CD4-positive, alpha-beta T cell treated with Interferon gamma for 1 hour (primary cell): ENCODE measurements at places on chromosomes 1 and 21.

DNA sequence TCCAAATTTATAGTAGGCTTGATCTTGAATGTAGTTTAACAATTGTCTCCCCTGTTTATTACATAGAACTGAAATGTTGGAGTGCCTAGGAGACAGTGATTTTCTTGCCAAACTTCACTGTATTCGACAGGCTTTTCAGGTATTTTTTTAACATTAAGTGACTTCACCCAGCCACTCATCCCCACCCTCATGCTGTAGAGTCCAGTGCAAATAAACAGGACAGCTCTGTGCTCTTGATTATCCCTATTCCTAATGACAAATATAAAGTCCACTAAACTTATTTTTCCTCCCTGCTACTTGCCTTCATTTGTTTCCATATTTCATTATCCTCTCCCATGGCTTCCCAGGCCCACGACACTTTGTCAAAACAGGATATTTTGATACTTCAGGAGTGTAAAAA, 29.2 kb upstream of the NEXN start:
- DNase-seq: no peak

DNA sequence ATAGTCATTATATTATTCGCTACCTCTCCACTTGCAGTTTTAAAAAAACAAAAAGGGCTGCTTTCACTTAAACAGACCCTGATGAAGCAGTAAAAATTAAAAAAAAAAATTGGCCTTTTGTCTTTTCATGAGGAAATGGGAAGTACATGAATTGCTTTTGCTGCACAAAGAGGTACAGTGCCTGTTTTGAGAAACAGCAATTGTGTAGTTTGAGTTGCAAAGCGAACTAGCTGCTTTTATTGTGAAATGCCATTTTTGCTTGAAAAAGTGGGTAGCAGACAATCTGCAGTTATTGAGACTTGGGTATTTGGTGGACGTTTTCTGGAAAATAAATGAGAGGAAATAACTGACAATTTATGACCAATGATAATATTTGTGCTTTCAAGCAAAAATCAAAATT, 7.0 kb downstream of the DIP2A start:
- DNase-seq: no peak

- no peak for DNase-seq
Observed at GRCh38 chr1:107620753-107621152, 344.2 kb downstream of the VAV3 start.

DNA sequence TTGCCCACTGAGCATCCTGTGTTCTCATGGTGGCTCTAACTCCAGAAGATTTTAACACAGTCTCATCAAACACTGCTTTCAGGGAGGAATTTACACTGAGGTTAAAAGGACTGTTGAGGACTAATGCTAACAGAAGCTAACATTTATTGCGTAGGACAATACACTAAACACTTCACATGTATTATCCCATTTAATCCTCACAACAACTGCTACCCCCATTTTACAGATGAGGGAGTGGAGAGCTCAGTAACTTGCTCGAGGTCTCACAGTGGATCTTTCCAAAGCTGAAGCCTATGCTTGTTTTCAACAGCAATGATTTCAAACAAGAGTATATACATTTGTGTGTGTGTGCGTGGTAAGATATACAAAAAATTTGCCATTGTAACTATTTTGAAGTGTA, 13.9 kb downstream of the ATF3 start:
- no peak for DNase-seq

DNA sequence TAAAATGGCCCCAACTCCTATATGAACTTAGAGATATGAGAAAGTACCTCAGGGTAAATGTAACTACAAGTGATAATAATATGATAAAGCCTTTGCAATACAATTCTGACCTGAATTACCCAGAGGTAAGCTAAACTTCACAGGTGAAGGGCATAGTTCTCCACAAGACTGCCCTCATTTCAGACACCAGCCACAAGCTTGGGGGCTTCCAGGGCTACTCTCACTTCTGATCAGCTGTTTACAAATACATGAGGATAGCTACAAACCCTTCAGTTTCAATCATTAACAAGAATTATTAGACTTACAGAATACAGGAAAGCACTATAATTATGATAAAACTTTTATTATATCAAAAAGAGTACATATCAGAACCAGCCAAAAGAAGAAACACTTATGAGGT, 18.7 kb upstream of the DPH5 start:
- no peak for DNase-seq

DNA sequence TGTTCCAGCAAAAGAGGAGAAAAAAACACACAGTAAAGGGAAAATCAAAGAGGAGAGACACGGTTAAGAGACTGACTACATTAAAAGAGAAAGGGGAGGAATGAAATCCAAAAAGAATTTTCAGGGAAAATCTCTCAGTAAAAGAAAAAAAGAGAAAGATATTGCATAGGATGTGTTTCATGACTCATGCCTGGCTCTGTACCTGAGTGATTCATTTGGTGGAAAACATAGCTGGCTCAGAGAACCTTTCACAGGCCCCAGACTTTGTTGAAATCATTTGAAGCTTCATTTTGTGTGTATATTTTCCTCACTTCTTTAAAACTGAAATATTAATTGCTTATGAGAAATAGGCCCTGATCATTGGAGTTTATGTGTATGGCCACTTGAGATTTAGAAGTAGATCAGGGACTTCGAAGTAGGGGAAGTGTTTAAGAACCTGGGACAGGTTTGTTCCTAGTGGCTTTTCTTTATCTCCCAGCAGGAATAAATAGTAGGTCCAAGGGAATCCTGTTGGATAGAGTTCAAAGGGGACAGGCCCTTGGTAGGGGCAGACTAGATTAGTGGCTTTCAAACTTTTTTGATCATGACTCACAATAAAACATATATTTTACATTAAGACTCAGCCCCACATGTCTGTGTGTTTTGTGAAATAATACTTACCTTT, 239.1 kb upstream of the SGIP1 start:
- no peak for DNase-seq

- no peak for DNase-seq
Observed at GRCh38 chr1:79042117-79042516, 35.6 kb upstream of the ADGRL4 start.

GRCh38 chr1:33548319-33548718, 75.9 kb downstream of the ZSCAN20 start:
- no peak for DNase-seq
